ENCODE measurements at places on chromosomes 1 and 21.
A peak's percentile ranks its signal among the peaks of the same experiment; 100 is the strongest.

DNA sequence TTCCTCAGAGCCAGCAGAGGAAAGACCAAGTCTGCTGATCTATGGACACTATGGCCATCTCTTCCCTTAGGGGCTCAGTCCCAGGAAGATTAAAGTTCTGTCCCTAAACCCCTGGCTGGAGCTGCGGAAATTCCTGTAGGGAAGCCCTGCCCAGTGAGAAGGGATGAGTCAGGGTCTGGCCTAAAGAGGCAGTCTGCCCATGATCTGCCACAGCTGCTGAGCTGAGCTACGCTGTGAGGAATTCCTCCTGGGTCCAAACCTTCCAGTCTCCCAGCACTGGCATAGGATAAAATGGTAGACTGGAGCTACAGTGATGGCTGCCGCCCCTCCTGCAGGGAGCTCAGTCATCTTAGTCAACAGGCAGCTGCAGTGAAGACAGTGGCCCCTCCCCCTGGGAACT, 213.7 kb downstream of the BRINP2 start:
- no peak for DNase-seq

GRCh38 chr1:235937123-235937522, 70.4 kb upstream of the LYST start:
- DNase-seq: no peak

- no peak for DNase-seq
Observed at GRCh38 chr1:158992787-158993312, 16.9 kb upstream of the IFI16 start.

- no peak for DNase-seq
Observed at GRCh38 chr1:119975006-119975405, 78.7 kb upstream of the ADAM30 start.

DNA sequence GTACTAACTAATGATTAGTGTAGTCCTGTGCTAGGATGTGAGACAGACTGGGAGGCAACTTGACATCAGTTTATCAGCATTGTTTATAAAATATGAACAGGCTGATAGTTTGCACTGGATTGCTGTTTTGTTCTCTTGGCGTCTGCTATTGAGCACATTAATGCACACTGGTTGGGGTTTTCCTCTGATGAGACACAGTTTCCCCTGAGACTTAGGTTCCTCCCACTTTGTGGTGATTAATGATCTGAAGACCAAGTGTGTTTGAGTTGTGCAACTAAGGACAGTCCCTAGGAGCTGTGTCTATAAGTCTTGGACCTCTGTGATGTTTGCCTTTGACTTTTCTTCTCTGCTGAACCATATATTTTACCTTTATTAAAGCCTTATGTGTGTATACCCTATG, 1015.4 kb downstream of the AMY1C start:
- no peak for DNase-seq

DNA sequence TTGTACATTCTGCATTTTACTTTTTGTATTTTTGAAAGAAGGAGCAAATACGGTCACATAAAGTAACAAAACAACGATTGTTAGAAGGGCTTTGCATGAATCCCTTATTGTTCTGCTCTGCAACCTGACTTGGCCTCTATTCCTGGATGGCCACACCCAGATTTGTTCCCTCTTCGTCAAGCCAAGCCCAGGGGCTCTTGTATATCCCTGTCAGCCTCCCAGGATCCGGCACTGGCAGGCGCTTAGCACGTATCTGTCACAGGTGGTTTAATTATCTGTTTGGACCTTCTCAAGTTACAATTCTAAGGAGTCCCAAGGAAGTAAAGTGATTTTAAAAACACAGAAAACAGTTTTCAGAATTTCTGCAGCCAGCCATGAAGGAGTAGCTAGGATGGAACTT, 28.0 kb downstream of the CRYAA start:
- DNase-seq: no peak

DNA sequence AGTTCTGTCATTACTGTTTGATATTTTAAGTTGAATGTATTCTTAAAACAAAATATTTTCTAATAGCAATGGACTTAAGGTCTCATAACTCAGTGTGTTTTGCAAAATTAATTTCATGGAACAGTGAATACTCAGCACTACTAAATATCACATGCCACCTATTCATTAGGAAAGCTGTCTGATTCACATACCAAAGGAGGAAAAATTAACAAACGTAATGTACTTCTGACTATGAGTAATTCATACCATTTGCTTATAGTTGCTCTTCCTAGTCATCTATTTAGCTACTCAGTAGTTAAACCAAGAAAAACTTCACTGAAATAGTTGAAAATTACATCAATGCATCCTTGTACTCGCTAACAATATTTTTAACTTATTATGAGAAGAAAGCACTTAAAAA, 35.2 kb downstream of the TP53BP2 start:
- DNase-seq: no peak

DNA sequence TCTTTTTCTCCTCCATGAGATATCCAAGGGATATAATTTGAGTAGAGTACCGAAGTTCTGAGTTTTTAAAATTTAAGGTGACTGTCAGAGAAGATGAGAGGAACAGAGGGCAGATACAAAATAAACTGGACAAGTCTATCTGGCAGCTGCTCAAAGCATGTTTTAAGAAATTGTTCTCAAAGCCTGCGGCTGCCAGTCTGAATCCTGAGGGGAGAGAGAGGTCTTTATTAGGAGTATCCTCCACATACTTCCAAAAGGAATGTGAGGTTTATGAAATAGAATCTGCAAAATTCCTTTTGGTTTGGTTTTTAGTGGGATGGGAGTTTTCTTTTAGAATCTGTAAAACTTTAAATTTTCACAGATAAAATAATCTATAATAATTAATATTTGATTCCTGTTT, 41.3 kb downstream of the TTC13 start:
- no peak for DNase-seq

GRCh38 chr1:224113545-224113917, 380 bp upstream of the FBXO28 start:
- DNase-seq: no peak

GRCh38 chr1:76620371-76620770, 246.9 kb upstream of the ST6GALNAC5 start:
- DNase-seq: no peak

DNA sequence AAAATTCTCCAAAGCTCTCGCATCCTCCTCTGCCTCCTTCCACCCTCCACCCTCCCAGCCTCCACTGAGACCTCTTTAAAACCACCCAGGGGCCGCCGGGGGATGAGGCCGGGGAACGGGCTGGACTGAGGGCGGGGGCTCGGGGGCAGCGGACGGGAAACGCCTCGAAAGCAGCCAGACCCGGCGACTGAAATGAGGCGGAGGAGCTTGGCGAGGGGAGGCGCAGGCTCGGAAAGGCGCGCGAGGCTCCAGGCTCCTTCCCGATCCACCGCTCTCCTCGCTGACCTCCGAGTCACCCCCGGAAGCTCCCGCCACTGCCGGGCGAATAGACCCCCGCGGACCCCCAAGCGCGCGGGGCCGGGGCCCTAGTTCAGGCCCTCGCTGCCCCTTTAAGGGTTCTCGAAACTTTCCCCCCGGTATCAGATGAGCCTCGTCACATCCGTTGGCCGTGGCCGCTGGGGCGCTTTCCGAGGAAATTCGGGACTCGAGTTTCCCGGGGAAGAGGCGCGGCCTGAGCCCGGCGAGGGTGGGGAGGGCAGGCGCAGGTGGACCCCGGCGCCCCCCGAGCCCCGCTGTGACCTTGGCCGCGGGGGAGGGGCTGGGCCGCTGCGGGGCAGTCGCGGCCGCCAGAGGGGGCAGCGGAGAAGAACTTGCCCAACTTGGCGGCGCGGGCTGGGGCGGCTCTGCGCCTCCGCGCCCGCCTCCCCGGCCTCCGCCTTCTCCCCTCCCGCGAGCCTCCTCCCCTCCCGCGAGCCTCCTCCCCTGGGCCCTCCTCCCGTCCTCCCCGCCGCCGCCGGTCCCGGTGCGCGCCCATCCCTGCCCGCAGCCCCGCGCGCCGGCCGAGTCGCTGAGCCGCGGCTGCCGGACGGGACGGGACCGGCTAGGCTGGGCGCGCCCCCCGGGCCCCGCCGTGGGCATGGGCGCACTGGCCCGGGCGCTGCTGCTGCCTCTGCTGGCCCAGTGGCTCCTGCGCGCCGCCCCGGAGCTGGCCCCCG, at the start of gene BACE2:
Gene BACE2 (plus strand): TSS at position 813 of the 995 bp plus-strand sequence. CDS start 104 bp downstream, at position 917.
- DNase-seq: peak; percentile 49

DNA sequence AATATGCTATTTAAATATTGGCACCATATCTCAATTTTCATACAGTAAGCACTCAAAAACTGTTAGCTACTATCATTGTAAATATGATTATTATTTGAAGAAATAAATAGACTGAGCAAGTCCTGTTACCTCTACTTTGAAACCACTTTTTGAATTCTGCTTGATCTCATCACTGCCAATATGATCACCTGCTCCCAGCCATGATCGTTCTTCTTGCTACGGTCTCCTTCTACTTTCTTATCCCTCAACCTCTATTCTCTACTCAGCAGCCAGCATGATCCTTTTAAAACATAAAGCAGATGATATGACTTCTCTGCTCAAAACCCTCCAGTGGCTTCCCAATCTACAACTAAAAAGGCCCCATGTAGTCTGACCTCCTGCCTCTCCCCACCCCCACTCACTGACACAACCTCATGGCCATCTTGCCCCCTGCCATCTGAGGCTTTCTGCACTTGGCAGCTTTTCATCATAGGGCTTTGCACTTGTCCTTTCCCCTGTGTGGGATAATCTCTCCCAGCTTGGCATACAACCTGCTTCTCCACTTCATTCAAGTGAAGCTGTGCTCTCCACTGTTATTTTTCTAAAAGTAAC, 27.2 kb downstream of the CD34 start:
- DNase-seq: no peak

Data from stimulated activated CD4-positive, alpha-beta T cell treated with anti-CD3 and anti-CD28 coated beads, Interleukin-4, amount 100 ng/mL, for 1 hour (primary cell).